Activated T-cell treated with anti-CD3 and anti-CD28 coated beads, Interleukin-2, amount 50 U/mL, for 72 hours (primary cell): ENCODE measurements at places on chromosomes 16 and 17.

- no peak for DNase-seq
Observed at GRCh38 chr16:27698266-27698665, 148.3 kb downstream of the KATNIP start.

DNA sequence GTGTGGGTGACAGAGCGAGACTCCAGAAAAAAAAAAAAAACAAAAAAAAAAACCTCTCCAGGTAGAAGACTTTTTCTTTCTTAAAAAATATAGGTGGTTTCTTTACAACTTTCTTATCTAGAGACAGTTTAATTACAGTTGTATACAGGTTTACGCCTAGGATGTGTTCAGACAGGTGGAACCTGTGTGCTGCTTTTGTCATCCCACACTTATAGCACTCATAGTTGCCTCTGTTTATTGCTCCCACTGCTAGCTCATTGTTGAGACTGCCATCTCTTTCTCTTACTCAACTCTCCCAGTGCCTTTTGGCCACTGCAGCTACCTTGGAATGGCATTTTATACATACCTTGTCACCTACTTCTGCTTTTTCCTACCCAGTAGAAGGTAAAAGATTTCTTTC is 19.1 kb upstream of the MED9 start:
- no peak for DNase-seq

GRCh38 chr17:46782250-46782953 is 36.1 kb downstream of the WNT3 start:
- DNase-seq = peak; percentile 50

- DNase-seq = no peak
Observed at GRCh38 chr16:23966597-23967394, 131.0 kb downstream of the PRKCB start.

GRCh38 chr16:88715312-88716190 is 9.2 kb downstream of the CTU2 start:
- no peak for DNase-seq

- DNase-seq = no peak
Observed at GRCh38 chr16:56848955-56849689, 15.9 kb upstream of the SLC12A3 start.

- no peak for DNase-seq
Observed at GRCh38 chr17:82247182-82247823, 18.5 kb downstream of the SLC16A3 start.

- DNase-seq = no peak
Observed at GRCh38 chr17:8654822-8655221, 24.3 kb upstream of the MYH10 start.
